Foreskin keratinocyte (primary cell): ENCODE measurements at places on chromosomes 11 and 22. TPM values are rescaled to one million over a fixed set of nuclear protein-coding genes. Genes with fewer than 3 reads are reported as not detected.

MS4A14 gene
- not detected in 2 replicates for polyA plus RNA-seq

NXPE4 gene
- polyA plus RNA-seq = not detected in 2 replicates

APOL5 gene
- not detected in 2 replicates for polyA plus RNA-seq

LMNTD2 gene
- polyA plus RNA-seq = 1.2 and 1.3 TPM in 2 replicates
